Activated naive CD4-positive, alpha-beta T cell treated with anti-CD3 and anti-CD28 coated beads for 36 hours (primary cell): ENCODE measurements at places on chromosomes 6 and 20.
A peak's percentile ranks its signal among the peaks of the same experiment; 100 is the strongest.

DNA sequence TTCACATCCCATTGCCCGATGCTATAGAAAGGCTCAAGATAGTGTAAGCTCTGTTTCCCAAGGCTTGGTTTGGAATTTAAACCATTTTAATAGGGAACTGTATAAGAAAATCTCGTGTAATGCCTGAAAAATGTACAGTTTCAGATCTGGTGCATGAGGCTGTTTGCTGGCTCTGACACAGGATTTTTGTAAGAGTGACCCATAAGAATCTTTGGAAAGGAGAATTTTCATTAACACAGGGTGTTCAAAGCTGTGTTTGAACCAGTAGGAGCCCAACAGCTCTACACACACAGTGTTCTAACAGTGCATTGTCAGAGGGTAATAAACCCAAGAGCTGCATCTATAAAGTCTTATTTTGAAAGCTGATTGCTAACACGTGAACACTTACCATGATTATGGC lies 293.5 kb downstream of the PRL start:
- no peak for DNase-seq

DNA sequence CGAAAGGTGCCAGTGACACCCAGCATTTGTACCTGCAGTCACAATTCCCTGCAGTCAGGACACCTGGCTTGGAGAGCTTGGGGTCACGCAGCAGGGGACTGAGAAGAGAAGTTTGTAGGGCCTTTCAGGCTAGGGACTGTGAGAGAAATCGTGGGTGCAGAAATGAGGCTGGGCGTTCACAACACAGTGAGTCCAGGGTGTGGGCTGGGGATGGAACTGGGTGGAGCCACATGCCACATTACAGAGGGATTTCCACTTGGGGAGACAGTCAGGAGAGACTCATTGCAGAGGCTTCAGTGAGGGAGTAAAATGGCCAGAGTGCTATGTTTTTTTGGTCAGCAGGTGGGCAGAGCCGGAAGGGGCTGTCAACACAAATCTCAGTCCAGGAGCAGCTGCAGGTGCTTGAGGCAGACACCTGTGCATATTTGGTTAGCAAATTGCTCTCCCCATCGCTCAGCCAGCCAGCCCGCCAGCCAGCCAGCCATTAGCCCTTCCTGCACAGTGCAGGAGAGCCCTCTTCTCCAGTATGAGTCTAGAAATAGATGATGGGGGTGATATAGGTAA lies 7.4 kb downstream of the ITPR3 start:
- no peak for DNase-seq

DNA sequence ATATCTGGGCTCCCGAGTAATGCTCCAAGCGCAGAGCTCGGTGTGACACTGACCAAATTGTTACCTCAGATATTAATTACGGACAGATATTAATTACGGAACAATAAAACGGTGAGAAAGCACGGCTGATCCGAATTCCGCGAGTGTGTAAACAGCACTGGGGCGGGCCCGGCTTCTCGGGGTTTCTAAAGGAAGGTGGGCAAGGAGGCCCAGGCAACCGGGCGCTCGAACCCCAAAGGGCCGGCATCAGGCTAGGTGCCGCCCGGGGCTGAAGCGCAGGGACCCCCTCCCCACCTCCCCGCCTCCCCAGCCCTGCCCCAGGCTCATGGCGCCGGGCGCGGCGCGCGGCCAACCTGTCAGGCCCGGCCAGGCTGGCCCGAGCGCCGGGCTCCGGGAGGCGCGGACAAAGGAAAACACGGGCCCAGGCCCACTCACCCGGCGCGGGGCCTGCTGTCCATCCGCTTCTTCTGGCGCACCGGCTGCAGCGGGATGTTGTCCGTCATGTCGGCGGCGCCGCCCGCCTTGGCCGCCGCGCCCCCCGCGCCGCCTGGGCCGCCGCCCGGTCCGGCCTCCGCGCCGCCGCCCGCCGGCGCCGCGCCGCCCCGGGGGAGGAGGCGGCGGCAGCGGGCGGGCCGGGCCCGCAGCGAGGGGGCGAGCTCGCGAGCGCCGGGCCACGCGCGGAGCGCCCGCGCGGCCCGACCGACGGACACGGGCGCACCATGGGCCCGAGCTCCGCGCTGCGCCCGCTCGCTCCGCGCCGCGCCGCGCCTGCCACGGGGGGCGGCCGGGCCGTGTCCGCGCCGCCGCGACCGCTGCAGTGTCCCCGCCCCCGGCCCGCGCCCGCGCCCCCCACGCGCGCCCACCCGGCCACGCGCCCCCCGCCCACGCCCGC lies at the start of gene ATP9A:
Gene ATP9A (minus strand): TSS at position 524 of the 892 bp plus-strand sequence. CDS start 21 bp downstream, at position 503.
- no peak for DNase-seq

DNA sequence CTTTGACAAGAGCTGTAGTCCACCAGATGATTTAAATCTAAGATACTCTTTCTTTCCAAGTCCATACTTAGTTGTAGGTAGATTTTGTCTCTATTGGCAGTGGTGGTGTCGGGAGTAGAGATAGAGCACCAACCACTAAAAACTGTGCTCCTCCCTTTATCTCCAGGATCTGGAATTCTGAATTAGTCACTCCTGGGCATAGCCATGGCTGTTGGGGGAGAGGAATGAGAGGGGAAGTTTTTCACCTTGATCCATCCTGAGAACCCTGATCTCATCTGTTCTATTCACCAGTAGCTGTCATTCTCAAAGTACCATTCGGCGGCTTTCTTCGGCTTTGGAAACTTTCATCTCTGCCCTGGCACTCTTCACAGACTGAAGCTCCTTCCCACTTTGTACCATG lies 35.6 kb upstream of the NKX2-4 start:
- no peak for DNase-seq

- DNase-seq: no peak
These were observed 31.4 kb downstream of the B4GALT5 start for GRCh38 chr20:49682278-49682677.

DNA sequence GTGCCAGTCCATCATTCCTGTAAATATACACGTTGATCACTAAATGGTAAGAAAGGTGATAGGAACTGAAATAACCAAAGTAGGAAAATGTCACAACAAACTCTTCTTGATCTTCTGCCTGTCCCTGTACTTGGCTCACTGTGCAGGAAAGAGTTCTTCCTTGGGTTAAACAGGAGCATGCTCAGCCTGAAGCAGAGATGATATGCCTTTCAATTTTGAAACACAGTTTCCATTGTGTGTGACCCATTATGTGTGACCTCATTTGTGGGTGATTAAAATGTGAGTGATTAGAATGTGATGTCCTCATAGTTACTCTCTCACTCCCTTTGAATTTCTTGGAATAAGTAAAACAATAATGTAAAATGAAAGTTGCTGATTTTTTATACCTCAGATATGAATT lies 427.2 kb upstream of the AGPAT4 start:
- no peak for DNase-seq

DNA sequence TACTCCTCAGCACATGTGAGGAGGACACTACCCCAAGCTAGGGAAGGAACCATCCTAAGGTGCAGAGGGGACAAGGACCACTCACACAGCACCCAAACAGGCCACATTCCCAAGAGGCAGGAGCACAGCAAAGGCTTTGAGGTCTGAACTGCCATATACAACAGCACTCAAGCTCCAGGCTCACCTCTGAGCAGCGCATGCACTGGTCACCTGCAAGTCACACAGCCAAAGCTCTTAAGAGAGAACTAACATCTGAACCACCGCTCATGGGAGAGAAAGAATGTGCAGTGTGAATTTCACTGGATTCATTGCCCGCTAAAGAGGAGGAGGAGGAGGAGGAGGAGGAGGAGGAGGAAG lies 31.0 kb downstream of the NPEPL1 start:
- DNase-seq: no peak

DNA sequence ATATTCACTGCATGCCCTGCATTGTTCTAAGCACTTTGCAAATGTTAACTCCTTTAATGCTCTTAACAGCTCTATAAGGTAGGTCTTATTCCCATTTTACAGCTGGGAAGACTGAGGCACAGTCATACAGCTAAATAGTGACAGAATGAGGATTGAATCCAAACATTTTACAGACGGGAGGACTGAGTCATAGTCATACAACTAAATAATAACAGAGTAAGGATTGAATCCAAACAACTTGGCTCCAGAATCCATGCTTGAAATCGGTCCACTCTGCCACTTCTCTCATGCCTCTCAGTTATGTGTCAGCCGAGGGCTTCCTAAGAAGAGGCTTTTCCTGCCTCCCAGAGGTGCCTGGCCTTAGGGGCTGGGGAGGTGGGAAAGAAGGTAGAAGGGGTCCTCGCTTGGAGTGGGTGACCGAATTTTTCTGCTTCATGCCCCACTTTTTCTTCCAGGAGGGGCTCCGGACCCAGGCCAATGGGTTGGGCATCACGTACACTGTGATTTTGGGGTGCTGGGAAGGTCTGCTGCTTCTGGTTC lies 137.4 kb upstream of the RNF24 start:
- no peak for DNase-seq

- DNase-seq: no peak
These were observed 124.2 kb downstream of the GRM4 start for GRCh38 chr6:34021554-34022190.

GRCh38 chr6:32116674-32117073 lies 7.5 kb upstream of the TNXB start:
- no peak for DNase-seq

DNA sequence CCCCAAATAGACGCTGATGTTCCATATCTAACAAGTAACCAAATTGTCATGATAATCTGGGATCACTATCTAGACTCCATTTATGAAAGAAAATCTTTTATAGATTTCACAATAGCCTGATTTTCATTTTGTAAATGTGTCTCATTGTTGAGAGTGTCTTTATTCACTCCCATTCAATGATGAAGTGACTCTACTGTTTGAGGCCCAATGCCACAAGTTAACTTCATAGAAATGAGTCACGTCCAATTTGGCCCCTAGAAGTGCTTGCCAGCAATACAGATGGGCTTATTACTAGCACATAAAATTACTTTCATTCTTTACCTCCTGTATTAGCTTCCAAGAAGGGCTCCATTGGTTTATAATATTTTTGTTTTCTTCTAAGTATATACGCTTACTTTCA lies 6.3 kb downstream of the IPCEF1 start:
- no peak for DNase-seq

GRCh38 chr20:14401479-14402138 lies 64.2 kb upstream of the FLRT3 start:
- DNase-seq: no peak

DNA sequence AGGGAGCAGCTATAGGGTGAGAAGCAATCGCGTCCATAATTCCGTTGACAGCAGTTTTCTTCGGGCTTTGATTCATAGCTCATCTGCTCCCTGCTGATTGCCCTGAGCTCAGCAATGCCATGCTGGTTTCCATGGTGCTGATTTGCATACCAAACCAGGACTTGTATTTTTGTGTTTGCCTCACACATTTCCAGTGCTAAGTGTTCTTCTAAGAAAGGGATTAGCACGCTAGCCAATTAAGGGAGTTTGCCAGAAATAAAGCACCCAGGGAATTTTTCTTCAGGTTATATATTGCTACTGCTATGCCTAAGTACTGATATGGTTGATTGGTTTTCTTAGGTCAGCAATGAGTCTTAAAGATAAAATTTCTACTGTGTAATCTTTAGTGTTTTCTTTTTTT lies 177.6 kb downstream of the PLCB1 start:
- DNase-seq: no peak

GRCh38 chr6:116087437-116088027 lies 13.1 kb upstream of the NT5DC1 start:
- DNase-seq: no peak

GRCh38 chr20:56967916-56968315 lies 298.5 kb downstream of the BMP7 start:
- no peak for DNase-seq

DNA sequence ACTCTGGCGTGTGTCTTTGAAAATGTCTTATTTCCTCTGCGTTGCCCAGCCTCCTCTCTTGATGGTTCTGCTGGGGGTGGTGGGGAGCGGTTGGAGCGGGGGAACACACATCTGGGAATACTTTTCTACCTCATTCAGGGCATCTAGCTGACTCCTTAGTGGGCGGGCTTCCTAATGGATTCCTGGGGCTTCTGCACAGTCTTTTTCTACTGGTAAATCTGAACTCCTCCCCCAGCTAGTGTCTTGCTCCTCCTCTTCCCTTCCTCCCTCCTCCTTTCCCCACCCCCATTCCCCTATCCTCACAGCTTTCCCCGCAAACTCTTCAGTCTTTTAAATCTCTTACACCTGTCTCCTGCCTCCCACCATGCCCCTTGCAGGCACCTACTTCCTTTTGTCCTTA lies 74.4 kb downstream of the PRL start:
- no peak for DNase-seq

DNA sequence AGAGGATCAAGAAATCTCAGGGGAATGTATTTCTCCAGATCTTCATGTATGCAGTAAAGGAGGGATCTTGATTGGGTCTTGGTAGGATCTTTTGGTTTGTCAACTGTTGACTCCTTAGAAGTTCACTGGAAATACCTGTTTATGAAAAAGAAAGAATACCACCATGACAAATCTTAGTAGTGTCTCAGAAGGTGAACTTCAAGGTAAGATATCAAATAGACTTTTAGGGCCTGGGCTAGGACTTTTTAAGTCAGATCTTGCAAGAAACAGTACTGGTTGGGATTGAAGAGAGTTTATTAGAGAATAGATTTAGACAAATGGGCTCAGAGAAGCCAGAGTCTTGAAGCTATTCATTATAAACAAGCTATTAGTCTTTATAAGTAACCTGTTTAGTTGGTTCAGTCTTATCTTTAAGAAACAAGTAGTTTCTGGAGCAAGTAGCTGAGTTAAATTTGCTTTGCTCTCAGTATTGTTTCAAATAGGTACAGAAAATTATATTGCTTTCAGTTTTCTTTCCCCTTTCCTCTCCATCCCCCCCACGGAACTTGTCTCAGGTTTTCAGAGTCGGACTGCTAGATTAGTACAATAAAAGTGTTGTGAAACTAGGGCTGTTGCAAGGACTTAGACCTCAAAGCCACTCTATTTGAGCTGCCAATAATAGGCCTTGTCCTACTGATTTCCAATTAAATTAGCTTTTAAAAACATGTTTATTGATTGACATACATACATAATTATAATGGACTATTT lies 529.1 kb upstream of the CITED2 start:
- no peak for DNase-seq

DNA sequence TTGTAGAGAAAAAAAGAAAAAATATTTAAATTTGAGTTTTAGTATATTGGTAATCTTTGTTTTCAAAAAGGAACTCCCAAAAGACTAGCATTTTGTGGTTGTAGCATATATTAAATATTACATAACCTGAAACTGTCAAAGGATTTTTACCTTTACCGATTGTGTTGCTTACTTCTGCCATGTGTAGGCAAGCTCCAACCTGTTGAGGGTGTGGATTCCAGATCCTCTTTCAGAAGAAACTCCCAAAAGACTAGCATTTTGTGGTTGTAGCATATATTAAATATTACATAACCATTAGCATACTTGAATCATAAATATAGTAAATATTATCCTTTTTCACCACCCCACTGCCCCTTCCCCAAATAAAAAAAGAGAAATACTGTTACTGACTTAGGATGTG lies 3.2 kb downstream of the DSE start:
- DNase-seq: no peak

DNA sequence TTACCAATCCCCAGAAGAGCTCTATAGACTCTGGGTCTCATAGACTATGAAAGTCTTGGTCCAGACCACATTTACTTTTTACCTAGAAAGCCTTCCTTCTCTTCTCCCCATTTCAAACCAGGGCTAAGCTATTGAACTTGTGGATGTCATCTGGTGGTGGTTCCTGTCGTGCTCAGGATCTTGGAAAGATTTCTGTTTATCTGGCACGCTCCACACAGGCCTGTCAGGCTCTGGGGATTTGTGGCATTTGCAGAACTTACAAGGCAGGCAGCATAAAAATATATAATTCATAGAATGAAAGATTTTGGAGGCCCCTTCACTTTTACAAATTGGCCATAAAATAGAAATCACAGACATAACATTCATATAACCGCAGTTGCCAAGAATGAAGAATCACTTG lies 188.1 kb downstream of the UST start:
- no peak for DNase-seq

GRCh38 chr6:2037237-2037926 lies 208.0 kb downstream of the GMDS start:
- DNase-seq: peak; percentile 31
